Ovary (tissue), 10 donors: ENCODE measurements at places on chromosomes 16 and 17. TPM values are rescaled to one million over a fixed set of nuclear protein-coding genes. Genes with fewer than 3 reads are reported as not detected.

DNA sequence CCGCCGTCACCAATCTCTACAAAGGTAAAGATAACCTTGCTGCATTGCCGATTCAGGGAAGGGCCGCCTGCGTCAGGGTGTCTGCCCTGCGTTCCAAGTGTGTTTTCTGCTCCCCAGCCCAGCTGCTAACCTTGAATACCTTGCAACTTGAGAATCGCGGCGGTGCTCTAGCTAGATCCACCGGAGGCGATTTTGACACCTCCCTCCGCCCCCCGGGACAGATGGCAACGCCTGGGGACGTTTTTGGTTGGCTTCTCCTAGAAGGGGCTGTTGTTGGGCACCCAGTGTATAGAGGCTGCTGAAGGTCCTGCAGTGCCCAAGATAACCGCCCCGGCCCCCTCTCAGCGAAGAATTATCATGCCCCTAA, 1.5 kb downstream of the HAPSTR1 start:
- DNase-seq: peak; percentile 49

DPEP1 gene
- total RNA-seq: 0.92 TPM

DNA sequence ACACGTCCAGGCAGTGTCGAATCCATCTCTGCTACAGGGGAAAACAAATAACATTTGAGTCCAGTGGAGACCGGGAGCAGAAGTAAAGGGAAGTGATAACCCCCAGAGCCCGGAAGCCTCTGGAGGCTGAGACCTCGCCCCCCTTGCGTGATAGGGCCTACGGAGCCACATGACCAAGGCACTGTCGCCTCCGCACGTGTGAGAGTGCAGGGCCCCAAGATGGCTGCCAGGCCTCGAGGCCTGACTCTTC, 7.2 kb upstream of the CD68 start:
- no peak for DNase-seq

FOXJ1 gene
- total RNA-seq: 4.2 TPM

DNA sequence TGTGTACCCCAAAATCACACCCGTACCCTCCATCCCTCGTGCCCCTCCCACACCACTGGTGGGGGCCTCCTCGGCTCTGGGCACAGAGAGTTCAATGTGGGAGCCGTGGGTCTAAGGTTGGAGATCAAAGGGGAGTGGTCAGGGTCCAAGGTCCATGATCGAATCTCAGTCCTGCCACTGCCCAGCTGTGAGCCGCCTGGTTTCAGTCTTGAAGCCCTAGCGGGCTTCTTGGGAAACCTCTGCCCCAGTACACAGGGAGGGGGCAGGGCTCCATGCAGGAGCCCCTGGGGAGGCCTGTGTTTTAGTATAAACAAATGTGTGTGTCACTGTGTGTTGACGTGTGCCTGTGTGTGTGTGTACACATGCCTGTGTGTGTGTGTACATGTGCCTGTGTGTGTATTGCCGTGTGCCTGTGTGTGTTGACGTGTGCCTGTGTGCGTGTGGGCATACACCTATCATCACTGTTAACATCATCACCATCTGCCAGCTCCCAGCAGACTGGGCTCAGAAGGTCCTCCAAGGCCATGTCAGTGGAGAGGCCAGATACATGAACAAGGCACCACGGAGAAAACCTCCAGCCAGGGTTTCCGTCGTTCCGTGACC, 26.5 kb upstream of the ZNF469 start:
- DNase-seq: no peak

ATP2A1 gene
- total RNA-seq: 2.5 TPM

DNA sequence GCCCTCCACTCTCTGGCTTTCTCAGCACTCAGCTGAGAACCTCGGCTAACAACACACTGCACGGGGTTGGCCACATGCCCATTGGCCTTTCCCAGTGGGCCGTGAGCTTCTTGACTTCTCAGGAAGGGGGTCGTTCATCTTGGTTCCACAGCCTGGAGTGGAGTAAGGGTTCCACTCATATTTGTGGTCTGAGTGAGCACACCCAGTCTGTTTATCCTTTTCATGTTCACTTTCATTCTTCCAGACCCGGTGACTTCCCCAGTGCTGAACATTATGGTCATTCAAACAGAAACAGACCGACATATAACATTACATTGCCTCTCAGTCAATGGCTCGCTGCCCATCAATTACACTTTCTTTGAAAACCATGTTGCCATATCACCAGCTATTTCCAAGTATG, 8.2 kb downstream of the MILR1 start:
- DNase-seq: no peak

DNA sequence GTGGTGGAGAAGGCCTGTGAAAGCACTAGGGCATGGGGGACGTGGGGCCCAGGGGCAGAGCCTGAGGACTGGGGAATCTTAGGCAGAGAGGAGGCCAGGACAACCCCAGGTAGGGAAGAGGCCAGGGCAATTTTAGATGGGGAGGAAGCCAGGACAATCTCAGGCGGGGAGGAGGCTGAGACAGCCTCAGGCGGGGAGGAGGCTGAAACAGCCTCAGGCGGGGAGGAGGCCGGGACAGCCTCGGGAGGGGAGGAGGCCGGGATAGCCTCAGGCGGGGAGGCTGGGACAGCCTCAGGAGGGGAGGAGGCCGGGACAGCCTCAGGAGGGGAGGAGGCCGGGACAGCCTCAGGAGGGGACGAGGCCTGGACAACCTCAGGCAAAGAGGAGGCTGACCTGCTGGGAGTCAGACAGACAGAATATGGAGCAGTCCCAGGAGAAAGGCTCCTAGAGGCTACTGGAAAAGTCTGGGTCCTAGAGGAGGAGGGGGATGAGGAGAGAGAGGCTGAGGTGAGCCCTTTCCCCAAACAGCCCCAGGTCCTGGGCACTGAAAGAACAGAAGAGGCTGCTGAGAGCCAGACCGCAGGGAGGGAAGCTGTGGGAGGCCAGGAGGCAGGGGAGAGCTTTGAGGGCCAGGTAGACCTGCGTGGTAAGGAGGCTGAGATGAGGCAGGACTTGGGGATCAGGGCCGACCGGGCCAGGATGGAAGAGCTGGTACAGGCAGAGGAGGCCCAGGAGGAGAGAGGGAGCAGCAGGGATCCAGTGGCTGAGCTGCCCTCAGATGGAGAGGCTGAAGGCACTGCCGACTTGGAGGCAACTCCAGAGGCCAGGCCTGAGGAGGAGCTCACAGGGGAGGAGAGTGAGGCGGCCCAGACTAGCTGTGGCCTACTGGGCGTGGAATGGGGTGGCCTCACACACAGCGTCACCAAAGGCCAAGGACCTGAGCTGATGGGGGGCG, 1.6 kb downstream of the APOBR start:
- DNase-seq: no peak

KCNH6 gene
- total RNA-seq: not detected

GRCh38 chr16:4016005-4016352, 100.3 kb downstream of the ADCY9 start:
- no peak for DNase-seq

CPHXL2 gene
- not detected for total RNA-seq

DNA sequence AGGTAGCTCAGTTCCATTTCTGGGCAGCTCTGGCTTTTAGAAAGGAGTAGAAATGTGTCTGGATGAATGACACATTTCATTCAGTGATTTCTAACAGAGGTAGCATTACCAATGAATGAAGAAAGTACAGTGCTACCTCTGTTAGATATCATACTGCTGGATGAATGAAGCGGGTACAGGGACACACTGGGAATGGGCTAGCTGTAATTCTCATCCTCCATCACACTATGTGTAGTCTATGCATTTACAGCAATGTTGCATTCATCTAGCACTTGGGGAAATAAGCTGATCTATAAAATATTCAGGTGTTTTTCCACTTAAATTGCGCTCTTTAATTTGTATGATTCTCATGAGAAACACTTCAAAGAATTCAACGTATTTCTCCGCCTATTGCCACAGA, 158.3 kb upstream of the IRX5 start:
- no peak for DNase-seq

HEXIM2 gene
- total RNA-seq: 9.1 TPM

- no peak for DNase-seq
Observed at GRCh38 chr17:8798846-8799569, at the start of gene MFSD6L. Gene MFSD6L (minus strand): TSS chr17:8799365. CDS start chr17:8799120, 245 bp downstream.

DNA sequence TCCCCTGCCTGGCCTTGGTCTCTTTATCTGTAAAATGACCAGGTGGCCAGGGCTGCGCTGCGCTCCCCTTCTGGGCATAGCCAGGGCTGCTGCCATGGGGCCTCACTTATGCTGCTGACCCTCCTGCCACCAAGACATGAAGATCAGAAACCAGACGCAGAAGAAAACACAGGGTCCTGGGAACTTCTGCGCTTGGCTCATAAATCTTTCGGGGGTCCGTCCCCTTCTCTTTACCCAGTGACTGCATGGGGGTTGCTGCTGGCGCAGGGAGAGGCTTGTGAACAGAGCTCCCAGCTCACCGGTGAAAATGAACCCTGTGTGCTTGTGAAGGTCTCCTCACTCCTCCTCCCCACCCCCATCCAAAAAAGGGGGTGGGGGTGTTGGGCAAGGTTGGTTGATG, 5.7 kb upstream of the FOXL1 start:
- no peak for DNase-seq

DNA sequence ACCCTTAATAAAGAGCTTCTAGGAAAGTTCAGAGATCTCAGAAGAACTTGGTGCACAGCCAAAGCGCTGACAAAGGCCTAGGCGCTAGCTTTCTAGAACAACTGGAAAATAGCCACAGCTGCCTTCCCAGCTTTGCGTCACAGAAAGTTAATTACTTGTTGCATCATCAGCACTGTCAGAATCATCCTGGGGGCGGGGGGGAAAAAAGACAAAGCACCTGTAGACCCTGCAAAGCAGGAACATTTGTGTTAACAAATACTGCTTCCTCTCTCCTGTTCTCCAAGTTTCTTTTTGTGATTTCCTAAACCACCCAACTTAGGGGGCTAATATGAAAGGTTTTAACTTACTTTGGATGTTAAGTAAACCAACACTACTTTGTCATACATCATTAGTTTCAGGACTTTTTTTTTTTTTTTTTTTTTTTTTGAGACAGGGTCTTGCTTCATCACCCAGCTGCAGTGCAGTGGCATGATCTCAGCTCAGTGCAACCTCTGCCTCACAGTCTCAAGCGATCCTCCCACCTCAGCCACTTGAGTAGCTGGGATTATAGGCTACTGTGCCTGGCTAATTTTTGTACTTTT, 4.8 kb upstream of the AARSD1 start:
- DNase-seq: no peak

DNA sequence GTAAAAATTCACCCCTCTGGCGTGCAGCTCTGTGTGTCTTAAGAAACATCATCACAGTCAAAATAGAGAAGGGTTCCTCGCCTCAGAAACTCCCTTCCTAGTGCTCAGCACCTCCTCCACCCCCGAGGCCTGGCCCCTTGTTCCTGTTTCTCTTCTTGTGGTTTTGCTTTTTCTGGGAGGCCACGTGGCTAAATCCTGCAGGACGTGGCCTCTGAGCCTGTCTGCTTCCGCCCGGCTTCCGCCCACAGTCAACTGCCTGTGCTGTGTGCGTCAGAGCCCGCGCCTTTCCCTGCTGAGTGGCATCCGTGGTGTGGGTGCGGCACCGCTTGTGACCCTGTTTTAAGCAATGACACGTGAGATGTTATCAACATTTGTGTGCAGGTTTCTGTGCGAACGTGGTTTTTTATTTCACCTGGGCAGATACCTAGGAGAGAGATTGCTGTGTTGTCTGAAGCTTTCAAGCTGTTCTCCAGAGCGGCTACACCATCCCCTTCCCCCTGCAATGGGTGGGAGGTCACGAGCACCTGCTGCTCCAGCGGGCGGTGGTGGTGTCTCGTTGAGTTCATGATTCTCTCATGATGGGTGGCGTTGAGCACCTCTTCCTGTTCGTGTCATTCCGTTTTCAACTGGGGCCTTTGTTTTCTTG, 21.7 kb downstream of the ACSF3 start:
- no peak for DNase-seq

HNF1B gene
- 0.84 TPM for total RNA-seq

DNA sequence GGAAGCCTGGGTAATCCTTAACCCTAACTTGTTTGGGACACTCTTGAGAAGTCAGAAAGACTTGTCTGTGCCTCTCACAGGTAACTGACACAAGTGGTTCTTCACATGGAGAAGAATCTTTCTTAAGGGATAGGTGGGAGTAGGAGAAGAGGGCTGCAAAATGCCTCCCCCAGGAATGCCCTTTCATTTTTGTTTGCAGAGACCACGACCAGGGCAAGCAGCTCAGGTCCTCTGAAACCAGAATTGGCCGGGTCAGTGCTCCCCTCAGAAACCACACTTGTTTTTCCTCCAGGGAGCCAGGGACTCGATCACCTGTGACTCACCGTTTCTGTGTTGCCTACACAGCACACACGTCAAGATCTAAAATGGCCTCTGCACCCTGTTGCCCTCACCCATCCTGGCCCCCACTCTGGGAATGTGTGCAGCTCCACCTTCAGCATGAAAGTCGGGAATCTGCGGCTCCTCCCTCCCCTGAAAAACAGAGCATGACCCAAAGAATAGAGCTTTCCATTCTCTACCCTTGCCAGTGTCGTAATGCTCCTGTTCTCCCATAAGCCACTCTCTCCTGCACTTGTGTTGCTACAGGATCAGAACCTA, 36.1 kb downstream of the HNF1B start:
- no peak for DNase-seq

DNA sequence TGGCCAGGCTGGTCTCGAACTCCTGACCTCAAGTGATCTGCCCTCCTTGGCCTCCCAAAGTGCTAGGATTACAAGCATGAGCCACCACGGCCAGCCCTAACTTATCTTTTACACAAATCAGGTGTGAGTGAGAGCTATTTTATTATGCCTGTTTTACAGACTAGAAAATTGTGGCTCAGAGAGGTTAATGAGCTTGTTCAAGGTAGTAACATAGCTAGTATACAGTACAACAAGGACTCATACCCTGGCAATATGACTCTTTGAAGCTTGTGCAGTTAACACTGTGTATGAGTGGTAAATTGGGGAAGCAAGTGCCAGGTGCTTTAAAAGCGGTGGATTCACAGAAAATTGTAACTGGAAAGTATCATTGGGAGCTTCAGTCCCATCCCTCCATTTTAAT, 49.0 kb downstream of the YPEL2 start:
- DNase-seq: no peak

JMJD8 gene
- 70.4 TPM for total RNA-seq

STH gene
- not detected for total RNA-seq

DNA sequence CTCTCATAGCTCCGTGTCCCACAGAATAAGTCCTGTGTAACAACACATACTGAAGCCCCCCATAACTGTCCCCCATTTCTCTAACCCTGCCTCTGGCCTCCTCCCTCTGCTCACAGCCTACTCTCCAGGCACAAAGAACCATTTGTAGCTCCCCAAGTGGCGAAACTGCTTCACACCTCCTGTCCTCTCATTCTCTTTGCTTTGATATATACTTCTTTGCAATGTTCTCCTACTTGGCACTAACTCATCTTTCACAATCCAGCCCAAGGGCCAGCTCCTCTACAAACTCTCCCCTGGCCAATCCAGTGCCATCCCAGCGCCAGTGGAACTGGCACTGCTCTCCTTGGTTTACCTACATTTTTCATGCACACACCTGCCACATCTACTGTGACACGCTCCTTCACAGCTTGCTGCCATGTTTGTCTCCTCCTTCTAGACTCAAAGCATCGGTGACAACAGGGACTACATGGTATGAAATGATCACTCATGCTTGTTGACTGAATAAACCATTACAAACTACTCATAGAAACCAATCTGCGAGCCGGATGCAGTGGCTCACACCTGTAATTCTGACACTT, 12.8 kb downstream of the CYTH1 start:
- no peak for DNase-seq

- DNase-seq: no peak
Observed at GRCh38 chr16:56413381-56413780, 12.0 kb downstream of the AMFR start.

TAC4 gene
- total RNA-seq: not detected

SMTNL2 gene
- total RNA-seq: 21.0 TPM
